Colonic mucosa (tissue), 4 donors: ENCODE measurements at places on chromosomes 4 and X. TPM values are rescaled to one million over a fixed set of nuclear protein-coding genes. Genes with fewer than 3 reads are reported as not detected.

DNA sequence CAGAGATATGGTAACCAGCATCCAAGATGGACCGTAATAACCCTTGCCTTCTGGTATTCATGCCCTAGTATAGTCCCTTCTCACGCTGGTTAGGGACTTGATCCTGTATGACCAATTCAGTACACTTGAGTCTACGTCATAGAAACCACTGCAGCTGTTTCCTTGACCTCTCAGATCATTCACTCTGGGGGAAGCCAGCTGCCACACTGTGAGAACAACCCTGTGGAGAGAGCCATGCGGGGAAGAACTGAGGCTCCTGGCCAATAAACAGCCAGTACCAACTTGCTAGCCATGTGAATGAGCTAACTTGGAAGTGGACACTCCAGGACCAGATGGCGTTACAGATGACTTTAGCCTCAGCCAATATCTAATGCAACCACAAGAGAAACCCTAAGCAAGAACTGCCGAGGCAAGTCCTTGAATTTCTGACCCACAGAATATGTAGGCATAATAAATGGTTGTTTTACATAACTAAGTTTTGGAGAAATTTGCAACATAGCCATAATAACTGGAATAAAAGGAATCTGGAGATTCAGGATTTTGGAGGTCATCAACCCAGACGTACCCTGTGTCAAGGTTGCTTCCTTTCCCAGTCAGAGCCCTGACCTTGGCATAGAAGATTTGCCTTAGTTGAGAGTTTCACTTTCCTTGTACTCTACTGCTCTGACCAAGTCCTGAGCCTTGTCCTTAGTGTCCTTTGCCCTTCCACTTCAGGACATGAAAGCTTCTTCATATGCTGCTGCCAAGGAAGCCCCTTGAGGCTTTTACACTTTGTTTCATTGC lies 87.3 kb upstream of the ZNF81 start:
- DNase-seq = no peak

GRCh38 chr4:151313306-151314009 lies 11.9 kb downstream of the SH3D19 start:
- DNase-seq = no peak

The SH3BGRL gene
- 27.9 TPM for total RNA-seq

GRCh38 chrX:107721318-107721717 lies 54.3 kb downstream of the TSC22D3 start:
- DNase-seq = no peak

The ZCCHC12 gene
- total RNA-seq = not detected

DNA sequence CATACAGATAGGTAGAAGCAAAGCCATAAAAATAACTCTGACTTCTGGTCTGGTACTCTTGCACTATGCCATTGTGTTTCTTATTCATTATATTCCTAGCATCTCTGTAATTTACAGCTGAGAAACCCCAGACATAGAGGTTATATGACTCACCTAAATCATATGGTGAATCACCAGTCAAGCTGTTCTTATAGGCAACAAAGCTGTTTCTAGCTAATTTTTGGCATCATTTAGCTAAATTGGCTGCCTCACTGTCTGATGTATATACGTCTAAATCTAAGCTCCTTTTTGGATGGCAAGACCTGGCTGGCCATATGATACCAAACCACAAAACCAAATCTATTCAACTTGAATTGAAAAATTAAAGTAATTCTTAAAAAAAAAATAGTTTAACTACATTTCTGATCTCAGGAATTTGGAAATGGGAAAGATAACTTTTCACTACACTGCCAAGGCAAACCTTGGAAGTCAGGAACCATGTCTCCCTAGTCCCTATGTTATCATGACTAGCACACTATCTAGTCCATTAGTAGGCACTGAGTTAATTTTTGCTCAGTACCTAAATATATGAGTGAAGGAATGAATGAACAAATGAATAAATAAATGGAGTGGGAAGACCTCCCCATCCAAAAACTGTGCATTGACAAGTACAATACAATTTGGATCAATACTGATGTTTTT lies 41.3 kb upstream of the STAG2 start:
- DNase-seq = no peak

The HSD17B13 gene
- 1.1 TPM for total RNA-seq

DNA sequence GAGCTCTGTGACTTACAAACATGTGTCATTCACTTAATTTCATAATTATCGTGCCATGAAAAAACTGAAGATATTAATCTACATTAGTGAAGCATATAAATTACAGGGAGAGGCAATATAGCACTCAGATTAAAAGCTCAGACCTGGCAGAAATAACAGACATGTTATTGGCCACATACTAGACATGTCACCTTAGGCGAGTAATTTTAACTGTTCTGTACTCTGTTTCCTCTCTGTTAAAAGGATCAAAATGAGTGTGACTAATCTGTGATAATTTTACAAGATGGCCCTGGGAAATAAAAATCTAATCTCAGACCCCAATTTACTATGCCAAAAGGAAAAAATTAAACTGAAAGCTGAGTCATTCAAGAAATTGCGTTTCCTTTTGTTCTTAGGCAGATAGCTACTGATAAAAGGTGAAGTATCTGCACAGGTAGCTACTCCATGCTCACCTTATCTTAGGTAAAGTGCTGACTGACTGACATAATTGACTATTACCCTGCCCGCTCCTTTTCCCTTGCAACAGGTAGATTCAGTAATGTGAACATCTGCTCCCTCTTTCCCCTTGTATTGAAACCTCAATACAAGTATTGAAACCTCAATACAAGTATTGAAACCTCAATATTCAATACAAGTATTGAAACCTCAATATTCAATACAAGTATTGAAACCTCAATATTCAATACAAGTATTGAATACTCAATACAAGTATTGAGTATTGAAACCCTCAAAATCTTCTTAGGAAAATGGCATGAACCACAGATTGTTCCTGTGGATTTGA lies 33.2 kb downstream of the RELL1 start:
- no peak for DNase-seq

DNA sequence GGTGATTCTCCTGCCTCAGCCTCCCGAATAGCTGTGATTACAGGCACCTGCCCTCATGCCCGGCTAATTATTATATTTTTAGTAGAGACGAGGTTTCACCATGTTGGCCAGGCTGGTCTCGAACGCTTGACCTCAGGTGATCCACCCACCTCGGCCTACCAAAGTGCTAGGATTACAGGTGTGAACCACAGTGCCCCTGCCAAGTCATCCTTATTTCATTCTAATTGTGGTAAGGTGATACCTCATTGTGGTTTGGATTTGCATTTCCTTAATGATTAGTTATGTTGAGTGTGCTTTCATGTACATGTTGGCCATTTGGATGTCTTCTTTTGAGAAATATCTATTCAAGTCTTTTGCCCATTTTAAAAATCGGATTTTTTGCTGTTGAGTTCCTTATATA lies 93.0 kb downstream of the USP9X start:
- DNase-seq = no peak

GRCh38 chrX:7614616-7615015 lies 228.4 kb upstream of the VCX start:
- DNase-seq = no peak

DNA sequence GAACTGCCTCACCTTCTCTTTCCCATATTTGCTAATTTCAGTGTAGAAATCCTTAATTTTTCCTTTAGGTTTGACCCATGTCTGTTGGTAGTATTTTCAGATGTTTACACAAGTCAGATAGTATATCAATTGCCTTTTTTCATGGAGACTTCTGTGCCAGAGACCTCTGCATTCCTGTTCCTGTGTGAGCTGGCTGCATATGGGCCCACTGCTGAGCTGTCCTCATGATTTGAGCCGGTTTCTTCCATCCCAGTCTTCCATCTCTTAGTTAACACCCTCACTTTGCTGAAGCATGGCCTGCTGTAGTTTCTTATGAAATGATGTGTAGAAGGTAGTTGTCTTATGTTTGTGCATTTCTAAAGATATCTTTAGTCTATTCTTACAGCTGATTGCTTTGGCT lies 40.0 kb downstream of the CDS1 start:
- DNase-seq = no peak

GRCh38 chr4:80171251-80171650 lies 26.1 kb upstream of the PRDM8 start:
- DNase-seq = no peak

The MAGED4B gene
- total RNA-seq = 4.1 TPM

- no peak for DNase-seq
Observed at GRCh38 chrX:126552313-126553022, at the start of gene DCAF12L1. TSS of gene DCAF12L1 (minus strand) at chrX:126552814. CDS start at chrX:126552608, 206 bp downstream.
